ENCODE measurements at places on chromosomes 1 and 21. TPM values are rescaled to one million over a fixed set of nuclear protein-coding genes. Genes with fewer than 3 reads are reported as not detected.

DNA sequence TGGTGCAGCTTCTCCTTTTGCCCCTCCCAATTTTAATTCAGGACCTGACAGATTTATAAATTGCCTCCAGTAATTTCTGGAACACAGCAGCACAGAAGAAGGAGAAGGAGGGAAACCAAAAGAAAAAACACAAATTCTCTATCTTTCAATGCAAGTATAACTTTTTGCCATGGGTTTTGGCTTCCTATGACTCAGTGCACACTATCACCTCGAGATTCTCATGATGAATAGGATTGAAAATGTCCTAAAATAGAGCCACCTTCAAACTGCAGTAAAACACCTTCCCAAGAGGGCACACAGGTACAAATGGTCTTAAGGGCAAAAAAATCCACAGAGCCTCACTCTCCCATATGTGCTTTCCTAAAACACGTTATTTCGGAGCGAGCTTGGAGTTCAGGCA lies 113.6 kb downstream of the HLCS start:
- DNase-seq, result no peak
- H3K4me1 ChIP-seq, result no peaks in the 10 kb centered on the region
- no peaks in the 10 kb centered on the region for H3K27me3 ChIP-seq
- no peaks in the 10 kb centered on the region for H3K36me3 ChIP-seq
- no peak overlapping the region for H3K27ac ChIP-seq

DNA sequence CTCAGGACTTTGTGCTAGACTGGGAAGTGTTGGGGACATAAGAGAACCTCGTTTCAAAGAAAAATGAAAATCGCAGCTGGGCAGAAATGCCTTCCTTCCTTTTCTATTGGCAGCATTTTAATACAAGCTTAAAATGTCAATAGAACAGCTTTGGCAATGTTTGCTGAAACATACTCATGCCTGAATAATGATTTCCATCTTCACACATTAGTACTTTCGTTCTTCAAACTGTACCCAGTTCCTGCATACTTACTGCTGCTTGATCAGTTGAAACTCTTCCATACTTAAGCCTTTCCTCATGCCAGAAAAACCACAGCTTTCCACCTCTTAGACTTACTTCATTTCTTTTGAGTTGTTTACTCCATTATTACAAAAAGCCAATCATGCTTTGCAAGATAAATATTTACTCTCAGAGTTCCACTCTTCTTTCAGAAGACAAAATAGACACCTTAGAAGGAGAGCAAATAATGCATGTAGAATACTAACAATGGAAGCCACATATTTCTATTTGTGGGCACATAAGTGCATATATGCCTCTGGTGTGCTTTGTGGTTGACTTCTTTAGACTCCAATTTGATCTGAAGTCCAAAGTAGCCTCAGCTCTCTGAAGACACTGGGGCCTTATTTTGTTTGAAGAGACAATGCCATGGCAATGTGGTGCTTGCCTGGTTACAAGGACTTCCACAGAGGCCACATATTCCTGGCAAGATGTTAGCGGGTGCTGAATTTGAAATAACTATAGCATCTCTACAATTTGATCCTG lies 22.7 kb upstream of the CD55 start:
- no peak overlapping the region for H3K27ac ChIP-seq
- no peak for DNase-seq
- H3K27me3 ChIP-seq, result no peaks in the 10 kb centered on the region
- H3K4me3 ChIP-seq, result no peak overlapping the region
- no peaks in the 10 kb centered on the region for H3K4me1 ChIP-seq

- H3K27ac ChIP-seq, result no peak overlapping the region
- no peaks in the 10 kb centered on the region for H3K27me3 ChIP-seq
- H3K4me1 ChIP-seq, result no peaks in the 10 kb centered on the region
- no peak overlapping the region for H3K4me3 ChIP-seq
- DNase-seq, result no peak
- peaks cover 4% of the 10 kb centered on the region for H3K36me3 ChIP-seq
These were observed 24.4 kb downstream of the VASH2 start for GRCh38 chr1:212974711-212975110.

- no peak overlapping the region for H3K27ac ChIP-seq
- H3K4me1 ChIP-seq, result no peaks in the 10 kb centered on the region
- H3K27me3 ChIP-seq, result no peaks in the 10 kb centered on the region
- no peaks in the 10 kb centered on the region for H3K36me3 ChIP-seq
- no peak for DNase-seq
- H3K4me3 ChIP-seq, result no peak overlapping the region
These were observed 97.5 kb upstream of the KCNJ6 start for GRCh38 chr21:38013741-38014140.

DNA sequence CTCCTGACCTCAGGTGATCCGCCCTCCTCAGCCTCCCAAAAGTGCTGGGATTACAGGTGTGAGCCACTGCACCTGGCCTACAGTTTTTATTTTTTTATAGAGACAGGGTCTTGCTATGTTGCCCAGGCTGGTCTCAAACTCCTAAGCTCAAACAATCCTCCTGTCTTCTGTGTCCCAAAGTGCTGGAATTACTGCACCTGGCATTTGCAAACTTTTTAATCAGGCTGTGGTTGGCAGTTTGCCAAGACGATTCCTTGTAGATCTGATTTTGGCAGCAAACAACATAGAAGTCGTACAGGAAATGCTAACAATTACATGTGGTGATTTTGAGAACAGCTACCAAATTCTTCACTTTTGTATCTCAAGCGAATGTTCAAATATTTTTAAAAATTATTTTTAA lies 10.1 kb downstream of the RBP7 start:
- H3K4me1 ChIP-seq, result no peaks in the 10 kb centered on the region
- DNase-seq, result no peak
- no peaks in the 10 kb centered on the region for H3K36me3 ChIP-seq

- H3K4me3 ChIP-seq, result no peak overlapping the region
- no peak for DNase-seq
- H3K27me3 ChIP-seq, result no peaks in the 10 kb centered on the region
- H3K27ac ChIP-seq, result no peak overlapping the region
These were observed 54.0 kb downstream of the PIK3CD start for GRCh38 chr1:9705337-9706093.

GRCh38 chr1:181987334-181987895 lies 74.1 kb downstream of the ZNF648 start:
- peaks cover 7% of the 10 kb centered on the region for H3K4me1 ChIP-seq
- no peaks in the 10 kb centered on the region for H3K27me3 ChIP-seq
- H3K4me3 ChIP-seq, result no peak overlapping the region
- no peak for DNase-seq
- H3K36me3 ChIP-seq, result no peaks in the 10 kb centered on the region
- H3K27ac ChIP-seq, result peak overlapping the region; percentile 54

DNA sequence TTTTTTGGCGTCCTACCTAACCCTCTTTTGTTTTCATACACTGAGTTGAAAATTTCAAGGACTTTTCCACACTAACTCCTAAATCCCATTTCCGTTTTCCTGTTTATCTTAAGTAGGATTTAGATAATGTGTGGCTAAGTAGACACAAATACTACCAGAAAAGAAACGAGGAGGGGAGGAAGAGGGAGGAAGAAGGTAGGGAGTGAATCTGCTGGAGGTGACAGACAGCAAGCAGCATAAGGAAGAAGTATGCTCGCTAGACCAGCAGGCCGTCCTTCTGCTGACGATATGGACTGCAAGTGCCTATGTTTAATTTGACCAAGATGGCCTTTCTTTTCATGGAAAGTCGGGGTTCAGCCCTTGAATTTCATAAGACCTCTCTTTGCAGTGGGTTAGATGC lies 256.9 kb upstream of the RAB4A start:
- no peaks in the 10 kb centered on the region for H3K36me3 ChIP-seq
- H3K27ac ChIP-seq, result no peak overlapping the region
- no peak for DNase-seq
- H3K4me3 ChIP-seq, result no peak overlapping the region
- H3K27me3 ChIP-seq, result no peaks in the 10 kb centered on the region
- H3K4me1 ChIP-seq, result no peaks in the 10 kb centered on the region

GRCh38 chr21:41598561-41599431 lies 90.8 kb upstream of the TMPRSS2 start:
- no peaks in the 10 kb centered on the region for H3K36me3 ChIP-seq
- no peak for DNase-seq
- H3K27ac ChIP-seq, result no peak overlapping the region
- no peaks in the 10 kb centered on the region for H3K4me1 ChIP-seq
- H3K4me3 ChIP-seq, result no peak overlapping the region

GRCh38 chr1:174958396-174958795 lies 41.4 kb upstream of the CACYBP start:
- no peak overlapping the region for H3K27ac ChIP-seq
- no peaks in the 10 kb centered on the region for H3K4me1 ChIP-seq
- DNase-seq, result no peak

DNA sequence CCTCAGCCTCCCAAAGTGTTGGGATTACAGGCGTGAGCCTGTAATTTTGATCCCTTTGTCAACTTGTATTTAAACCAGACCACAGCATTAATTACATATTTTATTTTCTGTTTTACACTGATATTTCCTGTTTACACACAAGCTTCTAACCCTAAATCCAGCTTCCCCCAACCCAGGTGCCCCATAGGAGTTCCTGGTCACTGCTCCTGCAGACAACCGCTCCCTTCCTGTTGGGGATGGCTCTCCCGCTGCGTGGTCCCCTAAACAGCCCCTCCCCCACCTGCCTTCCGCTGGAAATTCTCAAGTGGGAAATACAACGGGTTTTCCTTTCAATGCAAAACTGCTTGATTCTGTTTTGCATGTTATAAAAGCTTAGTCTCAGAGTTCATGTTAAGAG lies 3.7 kb downstream of the CSTB start:
- DNase-seq, result no peak
- H3K4me3 ChIP-seq, result no peak overlapping the region

- peak; percentile 42 for DNase-seq
- no peaks in the 10 kb centered on the region for H3K4me1 ChIP-seq
- peaks cover 3% of the 10 kb centered on the region for H3K27me3 ChIP-seq
- no peak overlapping the region for H3K27ac ChIP-seq
These were observed 67.5 kb upstream of the VAMP3 start for GRCh38 chr1:7703321-7704213.

- H3K27ac ChIP-seq, result no peak overlapping the region
- H3K4me1 ChIP-seq, result peaks cover 3% of the 10 kb centered on the region
- no peak overlapping the region for H3K4me3 ChIP-seq
- no peaks in the 10 kb centered on the region for H3K27me3 ChIP-seq
- no peaks in the 10 kb centered on the region for H3K36me3 ChIP-seq
- peak; percentile 26 for DNase-seq
These were observed 667.1 kb upstream of the PKN2 start for GRCh38 chr1:88016947-88017346.

DNA sequence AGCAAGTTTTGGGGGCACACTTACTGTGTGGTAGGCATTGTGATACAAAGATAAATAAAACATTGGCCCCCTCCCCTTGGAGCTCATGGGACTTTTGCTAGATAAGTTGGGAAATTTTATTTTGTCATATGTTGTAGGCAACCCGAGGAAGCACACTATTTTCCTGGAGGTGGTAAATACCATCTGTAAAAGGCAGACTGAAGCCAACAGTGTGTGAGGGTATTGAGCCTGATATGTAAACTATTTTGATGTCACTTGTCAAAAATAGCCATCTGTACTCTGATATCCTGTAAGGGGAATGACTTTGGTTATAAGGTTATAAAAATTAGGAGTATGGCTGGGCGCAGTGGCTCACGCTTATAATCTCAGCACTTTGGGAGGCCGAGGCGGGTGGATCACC lies 30.6 kb downstream of the VANGL2 start:
- no peak overlapping the region for H3K27ac ChIP-seq
- H3K4me3 ChIP-seq, result no peak overlapping the region
- H3K36me3 ChIP-seq, result no peaks in the 10 kb centered on the region

- no peaks in the 10 kb centered on the region for H3K4me1 ChIP-seq
- no peak for DNase-seq
- H3K27me3 ChIP-seq, result no peaks in the 10 kb centered on the region
- no peaks in the 10 kb centered on the region for H3K36me3 ChIP-seq
- no peak overlapping the region for H3K4me3 ChIP-seq
These were observed 29.1 kb downstream of the RIPK4 start for GRCh38 chr21:41737651-41738324.

DNA sequence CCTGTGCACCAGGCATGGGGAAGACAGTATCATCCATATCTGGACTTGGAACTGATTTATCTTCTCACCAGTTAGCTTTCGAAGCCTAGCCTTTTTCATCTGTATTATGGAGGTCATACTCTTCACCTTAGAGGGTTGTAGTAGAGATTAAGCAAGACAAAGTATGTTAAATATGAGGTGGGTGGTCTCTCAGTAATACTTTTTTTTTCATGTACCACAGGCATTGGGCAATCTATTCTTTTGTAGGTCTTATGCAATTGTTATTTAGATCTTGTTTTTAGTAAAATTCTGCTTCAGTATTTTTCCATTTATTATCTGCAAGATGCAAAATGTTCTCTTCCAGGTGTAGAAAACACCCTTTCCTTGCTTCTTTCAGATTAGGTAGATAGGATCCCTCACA lies 35.2 kb upstream of the OR2B11 start:
- H3K4me1 ChIP-seq, result no peaks in the 10 kb centered on the region
- no peaks in the 10 kb centered on the region for H3K27me3 ChIP-seq
- no peak overlapping the region for H3K4me3 ChIP-seq
- H3K27ac ChIP-seq, result no peak overlapping the region

DNA sequence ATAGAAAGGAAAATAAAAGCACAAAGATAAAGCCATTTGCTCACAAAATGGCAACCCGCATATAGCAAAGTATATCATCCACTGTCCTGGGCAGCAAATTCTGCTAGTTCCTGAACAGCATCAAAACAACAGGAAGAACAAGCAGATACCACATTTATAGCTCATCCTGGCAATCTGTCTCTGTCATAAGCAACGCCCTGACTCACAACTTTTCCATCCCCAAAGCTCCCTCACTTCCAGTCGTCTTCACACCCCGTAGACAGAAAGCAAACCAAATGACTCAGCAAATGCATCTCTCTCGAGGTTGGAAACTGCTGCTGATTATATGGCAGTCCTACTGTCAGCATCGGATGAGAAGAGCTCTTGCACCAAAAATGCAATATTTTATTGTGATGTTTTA lies 65.8 kb downstream of the AK5 start:
- no peaks in the 10 kb centered on the region for H3K36me3 ChIP-seq
- no peak overlapping the region for H3K27ac ChIP-seq

DNA sequence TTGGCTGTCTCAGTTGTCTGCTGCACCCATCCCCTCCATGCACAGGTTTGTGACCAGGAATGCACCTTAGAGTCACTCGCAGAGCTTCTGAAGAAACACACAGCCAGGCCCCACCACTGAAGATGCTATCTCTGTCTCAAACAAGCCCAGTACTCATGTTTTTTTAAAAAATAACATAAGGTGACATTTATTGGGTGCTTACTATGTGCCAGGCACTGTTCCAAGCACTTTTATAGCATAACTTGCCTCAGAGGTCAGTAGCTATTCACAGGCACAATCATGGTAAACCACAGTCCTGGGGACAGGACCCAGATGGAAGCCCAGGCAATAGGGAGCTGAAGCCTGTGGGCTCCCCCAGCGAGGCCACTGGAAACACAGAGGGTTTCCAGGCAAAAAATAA lies 8.8 kb upstream of the ATP13A2 start:
- H3K36me3 ChIP-seq, result peaks cover 67% of the 10 kb centered on the region
- no peak overlapping the region for H3K4me3 ChIP-seq
- no peak overlapping the region for H3K27ac ChIP-seq
- no peak for DNase-seq

CFAP141 gene
- total RNA-seq, result not detected

NECTIN4 gene
- 12.8 TPM for total RNA-seq

IL22RA1 gene
- 1.4 TPM for total RNA-seq

GCSAML gene
- 1.8 TPM for total RNA-seq

AMIGO1 gene
- 8.5 TPM for total RNA-seq

TRNP1 gene
- total RNA-seq, result 38.3 TPM

C1orf141 gene
- not detected for total RNA-seq

MIB2 gene
- 61.6 TPM for total RNA-seq

MFAP2 gene
- 7.2 TPM for total RNA-seq

RIIAD1 gene
- total RNA-seq, result not detected

HRNR gene
- total RNA-seq, result not detected

C1orf94 gene
- total RNA-seq, result not detected

Data from kidney (tissue), 22 donors.